ENCODE measurements at places on chromosomes 13 and 19.

GRCh38 chr19:56858026-56858425 is 17.5 kb upstream of the PEG3 start:
- no peaks in the 10 kb centered on the region for H3K36me3 ChIP-seq
- no peak for DNase-seq
- no peaks in the 10 kb centered on the region for H3K27me3 ChIP-seq
- H3K4me1 ChIP-seq = no peaks in the 10 kb centered on the region
- no peak overlapping the region for H3K27ac ChIP-seq

DNA sequence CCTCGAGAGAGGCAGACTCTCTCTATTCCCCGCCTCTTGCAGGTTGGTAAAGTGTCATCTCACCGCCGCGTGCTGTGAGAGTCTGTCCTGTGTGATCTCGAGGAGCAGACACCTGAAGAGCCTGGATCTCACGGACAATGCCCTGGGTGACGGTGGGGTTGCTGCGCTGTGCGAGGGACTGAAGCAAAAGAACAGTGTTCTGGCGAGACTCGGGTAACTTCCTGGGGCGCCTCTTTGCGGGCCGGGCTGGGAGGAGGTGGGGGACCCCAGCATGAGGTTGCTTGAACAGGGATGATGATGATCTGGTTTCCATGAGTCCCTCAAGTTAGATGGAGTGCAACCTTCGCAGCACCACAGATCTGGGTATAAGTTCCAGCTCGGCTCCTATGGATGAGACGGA is 67.0 kb downstream of the NLRP5 start:
- H3K27me3 ChIP-seq = no peaks in the 10 kb centered on the region
- no peak overlapping the region for H3K4me3 ChIP-seq
- H3K4me1 ChIP-seq = no peaks in the 10 kb centered on the region
- no peak for DNase-seq
- no peak overlapping the region for H3K27ac ChIP-seq

DNA sequence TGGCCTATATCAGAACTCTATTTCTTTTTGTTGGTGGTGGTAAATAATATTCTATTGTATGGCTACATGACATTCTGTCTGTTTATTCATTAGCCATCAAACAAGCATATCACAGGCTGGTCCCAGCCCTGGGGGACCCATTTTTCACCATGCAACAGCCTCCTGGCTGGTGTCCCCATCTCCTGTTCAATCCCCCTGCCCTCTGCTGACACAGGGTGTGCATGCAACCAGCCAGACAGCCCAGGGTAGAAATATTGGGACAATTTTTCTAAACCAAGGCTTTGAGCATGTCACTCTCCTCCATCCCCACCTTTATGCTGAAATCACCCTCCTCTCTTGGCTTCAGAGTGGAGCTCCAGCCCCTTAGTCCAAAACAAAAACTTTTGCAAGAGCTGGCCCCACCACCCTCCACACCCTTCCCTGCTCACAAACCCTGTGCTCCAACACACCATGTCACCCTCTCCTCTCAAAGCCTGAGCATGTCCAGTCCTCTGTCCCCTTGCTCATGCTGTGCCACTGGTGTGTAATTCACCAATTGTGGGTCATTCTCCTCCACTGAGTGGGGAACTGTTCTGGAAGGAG is 153.0 kb upstream of the UQCRFS1 start:
- H3K36me3 ChIP-seq = no peaks in the 10 kb centered on the region
- no peak for DNase-seq
- H3K4me1 ChIP-seq = no peaks in the 10 kb centered on the region
- H3K27me3 ChIP-seq = peaks cover 31% of the 10 kb centered on the region
- no peak overlapping the region for H3K27ac ChIP-seq

- H3K4me1 ChIP-seq = no peaks in the 10 kb centered on the region
- no peak for DNase-seq
- no peaks in the 10 kb centered on the region for H3K36me3 ChIP-seq
- H3K4me3 ChIP-seq = no peak overlapping the region
These were observed 25.7 kb downstream of the TEX29 start for GRCh38 chr13:111346101-111346680.

- no peak for DNase-seq
- H3K36me3 ChIP-seq = no peaks in the 10 kb centered on the region
- peak overlapping the region; percentile 77 for H3K27ac ChIP-seq
- H3K4me3 ChIP-seq = no peak overlapping the region
- peaks cover 100% of the 10 kb centered on the region for H3K27me3 ChIP-seq
- H3K4me1 ChIP-seq = peaks cover 3% of the 10 kb centered on the region
These were observed 1.8 kb downstream of the CDX2 start for GRCh38 chr13:27967203-27967735.

All from activated naive CD4-positive, alpha-beta T cell treated with anti-CD3 and anti-CD28 coated beads, Interleukin-2, amount 10 ng/mL, durations not matched to agents 7 days and 5 days (primary cell).